ENCODE measurements at places on chromosomes 2 and 18.
A peak's percentile ranks its signal among the peaks of the same experiment; 100 is the strongest.

DNA sequence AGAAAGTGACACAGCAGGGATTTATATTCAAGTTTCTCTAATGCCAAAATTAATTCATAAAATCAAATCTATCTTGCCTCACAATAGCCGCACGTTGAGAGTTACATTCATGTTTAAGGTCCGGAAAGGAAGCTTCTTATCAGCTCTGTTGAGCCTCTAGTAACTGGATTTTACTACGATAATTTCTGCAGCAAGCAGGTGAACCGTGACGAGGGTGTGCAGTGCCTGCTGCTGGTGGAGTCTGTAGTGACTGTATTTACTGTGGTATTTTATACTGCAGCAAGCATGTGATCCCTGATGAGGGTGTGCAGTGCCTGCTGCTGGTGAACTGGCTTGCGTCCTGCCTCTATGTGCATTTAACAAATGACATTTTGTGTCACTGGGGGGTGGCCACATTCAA lies 120.0 kb downstream of the SNTG2 start:
- peak; percentile 76 for DNase-seq

DNA sequence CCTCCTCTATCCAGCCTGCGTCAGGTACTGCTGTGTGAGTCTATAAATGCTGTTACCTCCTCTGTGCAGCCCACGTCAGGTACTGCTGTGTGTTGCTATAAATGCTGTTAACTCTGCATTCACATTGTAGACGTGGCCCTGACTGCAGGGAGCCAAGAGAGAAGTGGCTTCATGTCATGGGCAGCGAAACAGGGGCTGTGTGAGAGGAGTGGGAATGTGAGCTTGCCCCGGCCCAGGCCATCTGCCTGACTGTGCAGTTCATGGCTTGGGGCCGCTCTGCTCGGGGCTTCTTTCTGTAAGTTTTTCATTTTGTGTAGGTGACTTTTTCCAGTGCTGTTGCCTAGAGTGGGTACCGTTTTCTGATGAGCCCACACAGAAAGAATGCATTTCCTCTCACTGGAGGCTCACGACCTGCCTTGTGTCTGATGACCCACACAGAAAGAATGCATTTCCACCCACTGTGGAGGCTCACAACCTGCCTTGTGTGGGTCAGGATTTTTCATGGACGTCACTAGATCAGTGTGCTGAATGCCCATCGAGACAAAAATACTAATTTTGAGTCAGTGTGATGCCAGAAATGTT lies 104.5 kb downstream of the SNTG2 start:
- no peak for DNase-seq

- DNase-seq = no peak
These were observed 249.7 kb downstream of the ETAA1 start for GRCh38 chr2:67646714-67647333.

DNA sequence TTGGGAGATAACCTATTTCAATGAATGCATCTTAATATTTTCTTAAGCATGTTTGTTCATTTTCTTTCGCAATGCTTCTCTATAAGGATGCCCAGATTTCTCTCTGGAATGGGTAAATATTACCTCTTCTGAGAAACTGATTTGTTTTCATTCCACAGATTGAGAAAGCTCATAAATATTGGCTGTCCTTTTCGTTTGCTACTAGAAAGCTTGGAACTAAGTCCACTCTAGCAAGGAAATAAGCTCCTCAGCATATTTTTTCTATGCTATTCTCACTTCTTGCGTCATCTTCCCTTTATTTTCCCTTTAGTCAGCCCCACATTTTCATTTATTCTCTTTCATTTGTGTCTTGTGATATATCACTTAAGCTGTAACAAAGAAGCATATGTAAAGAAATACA lies 76.3 kb downstream of the ANTXR1 start:
- no peak for DNase-seq

DNA sequence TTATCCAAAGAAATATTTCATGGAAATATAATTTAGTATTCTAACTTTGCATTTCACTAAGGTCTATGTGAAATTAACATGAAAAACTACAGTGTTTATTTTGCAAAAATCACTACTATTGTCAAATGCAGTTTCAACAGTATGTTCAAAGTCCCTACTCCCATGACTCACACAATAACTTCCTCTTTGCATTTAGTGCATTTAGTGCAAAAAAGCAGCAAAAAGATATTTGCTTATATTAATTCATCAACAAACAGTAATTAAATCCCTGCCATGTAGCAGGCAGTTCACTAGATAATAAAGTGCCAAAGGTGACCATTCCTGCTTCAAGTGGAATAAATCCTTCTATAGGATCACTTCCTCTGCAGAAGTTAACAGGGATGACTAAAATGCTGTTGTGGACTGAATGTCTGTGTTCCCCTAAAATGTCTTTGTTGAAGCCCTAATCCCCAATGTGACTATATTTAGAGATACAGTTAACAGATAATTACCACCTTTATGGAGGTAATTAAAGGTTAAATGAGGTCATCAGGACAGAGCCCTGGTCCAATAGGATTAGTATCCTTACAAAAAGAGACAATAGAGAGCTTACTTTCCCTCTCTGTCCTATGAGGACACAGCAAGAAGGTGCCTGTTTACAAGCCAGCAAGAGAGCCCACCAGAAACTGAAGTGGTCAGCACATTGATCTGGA lies 61.7 kb downstream of the STK39 start:
- DNase-seq = no peak

- DNase-seq = no peak
These were observed 7.6 kb downstream of the PROC start for GRCh38 chr2:127425540-127426490.

DNA sequence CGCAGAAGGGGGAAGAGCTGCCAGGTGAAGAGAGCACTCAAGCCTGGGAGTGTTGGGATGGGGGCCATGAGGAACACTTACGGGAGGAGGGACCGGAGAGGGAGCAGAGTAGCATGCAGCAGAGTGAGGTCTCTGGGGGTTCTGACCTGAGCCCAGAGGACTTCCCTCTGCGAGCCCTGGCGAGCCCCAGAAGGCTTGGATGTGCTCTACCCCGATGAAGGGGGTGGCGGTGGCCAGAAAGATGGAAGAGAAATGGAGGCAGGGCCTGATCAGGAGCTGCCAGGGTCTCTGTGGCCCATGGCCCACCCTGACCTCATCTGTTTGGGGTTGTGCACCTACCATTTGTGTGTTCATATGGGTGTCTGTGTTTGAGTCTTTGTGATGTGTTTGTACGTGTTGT lies 42.0 kb downstream of the CROCC2 start:
- no peak for DNase-seq

GRCh38 chr18:49846361-49846662 lies 33.0 kb upstream of the ACAA2 start:
- DNase-seq = no peak

Data from NCI-H526 (cell line).